ENCODE measurements at places on chromosomes 7 and 10.

DNA sequence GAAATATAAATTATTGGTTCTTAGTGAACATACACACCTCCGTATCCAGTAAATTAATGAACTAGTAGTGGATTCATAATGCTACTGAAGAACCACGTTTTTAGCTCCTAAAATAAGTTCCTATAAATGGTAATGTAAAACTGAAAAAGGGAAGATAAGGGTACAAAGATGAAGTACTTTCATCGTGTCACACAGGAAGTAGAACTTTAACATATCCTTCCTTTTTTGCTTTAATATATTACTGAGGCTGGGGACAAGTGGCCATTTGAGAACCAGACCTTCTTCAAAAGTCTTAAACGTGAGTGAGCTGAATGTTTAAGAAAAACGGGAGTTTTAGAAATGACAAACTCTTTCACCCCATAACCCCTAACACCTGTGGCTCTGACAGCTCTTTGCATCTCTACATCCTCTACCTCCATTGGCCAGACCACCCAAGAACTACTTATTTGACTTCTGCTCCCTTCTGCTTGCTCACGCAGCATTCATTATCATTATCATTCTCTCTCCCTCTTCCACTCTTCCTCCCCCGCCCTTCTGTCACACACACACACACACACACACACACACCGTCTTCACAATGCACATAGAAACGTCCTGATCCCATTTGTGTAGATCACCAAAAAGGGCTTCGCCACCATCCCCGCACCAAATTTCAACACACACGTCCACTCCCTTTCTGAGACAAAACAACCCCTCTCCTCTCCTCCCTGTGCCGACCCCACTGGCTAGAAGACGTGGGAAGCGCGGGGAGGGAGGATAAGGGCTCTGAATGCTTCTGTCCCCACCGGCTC lies 677 bp downstream of the SKAP2 start:
- DNase-seq: peak; percentile 52

- peak; percentile 38 for DNase-seq
These were observed 40.2 kb downstream of the WDR11 start for GRCh38 chr10:120891365-120891764.

- DNase-seq: peak; percentile 59
These were observed at the start of gene TMEM26 for GRCh38 chr10:61452655-61453641. TSS of gene TMEM26 (minus strand) at chr10:61453381. CDS start at chr10:61453081, 300 bp downstream.

- DNase-seq: no peak
These were observed 24.2 kb downstream of the WIPI2 start for GRCh38 chr7:5214236-5214635.

- DNase-seq: no peak
These were observed 68.0 kb upstream of the PCDH15 start for GRCh38 chr10:54869022-54869421.

- no peak for DNase-seq
These were observed 283.2 kb downstream of the SORCS3 start for GRCh38 chr10:104924101-104924795.

DNA sequence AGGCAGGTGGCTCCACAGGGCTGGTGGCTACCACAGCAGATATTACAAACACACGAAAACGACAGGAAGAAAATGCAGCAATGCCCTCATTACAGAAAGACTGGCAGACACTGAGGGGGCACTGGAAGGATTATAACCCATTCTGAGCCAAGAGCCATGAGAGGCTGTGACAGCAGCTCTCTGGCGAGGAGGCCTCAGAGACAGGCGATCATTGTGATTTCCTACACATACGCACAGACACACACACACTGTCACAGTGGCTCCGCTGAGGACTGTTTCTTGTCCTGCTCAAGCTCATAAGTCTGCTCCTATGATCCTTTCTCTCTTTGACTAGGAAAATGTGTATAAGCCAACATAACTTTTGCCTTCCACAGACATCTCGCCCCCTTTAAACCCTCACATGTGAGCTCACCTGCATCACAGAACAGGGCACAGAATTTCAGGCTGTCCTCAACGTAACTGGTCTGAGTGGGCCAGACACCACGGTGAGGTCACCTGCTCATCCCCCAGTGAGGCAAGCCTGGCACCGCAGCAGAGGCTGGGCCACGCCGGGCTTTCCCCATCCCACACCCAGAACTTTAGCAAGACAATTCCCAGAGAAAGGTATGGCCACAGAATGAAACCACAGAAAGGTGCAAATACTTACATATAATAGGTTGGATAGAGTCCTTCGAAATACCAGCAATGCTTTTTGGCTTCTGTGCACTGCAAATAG lies 51.7 kb downstream of the VOPP1 start:
- DNase-seq: no peak

DNA sequence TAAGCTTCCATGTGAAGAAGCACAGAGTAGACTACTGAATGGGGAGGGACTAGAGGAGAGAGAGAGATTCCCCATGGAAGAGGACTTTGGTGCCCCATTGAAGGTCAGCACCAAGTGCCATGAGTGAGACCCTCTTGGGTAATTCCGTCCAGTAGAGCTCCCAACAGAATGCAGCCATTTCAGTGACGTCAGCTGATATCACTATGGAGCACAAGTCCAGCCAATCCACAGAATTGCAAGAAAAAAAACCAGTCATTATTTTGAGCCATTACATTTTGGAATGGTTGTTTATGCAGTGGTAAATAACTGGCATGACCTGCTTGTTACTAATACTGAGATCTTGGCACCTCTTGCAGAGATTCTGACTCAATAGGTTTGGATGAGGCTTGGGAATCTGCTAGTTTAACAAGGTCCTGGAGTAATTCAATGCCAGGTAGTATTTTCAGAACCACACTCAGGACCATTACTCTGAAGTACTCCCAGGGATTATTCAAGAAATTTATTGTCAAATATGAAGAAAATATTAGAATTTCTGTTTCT lies 52.6 kb upstream of the SP8 start:
- DNase-seq: peak; percentile 2

DNA sequence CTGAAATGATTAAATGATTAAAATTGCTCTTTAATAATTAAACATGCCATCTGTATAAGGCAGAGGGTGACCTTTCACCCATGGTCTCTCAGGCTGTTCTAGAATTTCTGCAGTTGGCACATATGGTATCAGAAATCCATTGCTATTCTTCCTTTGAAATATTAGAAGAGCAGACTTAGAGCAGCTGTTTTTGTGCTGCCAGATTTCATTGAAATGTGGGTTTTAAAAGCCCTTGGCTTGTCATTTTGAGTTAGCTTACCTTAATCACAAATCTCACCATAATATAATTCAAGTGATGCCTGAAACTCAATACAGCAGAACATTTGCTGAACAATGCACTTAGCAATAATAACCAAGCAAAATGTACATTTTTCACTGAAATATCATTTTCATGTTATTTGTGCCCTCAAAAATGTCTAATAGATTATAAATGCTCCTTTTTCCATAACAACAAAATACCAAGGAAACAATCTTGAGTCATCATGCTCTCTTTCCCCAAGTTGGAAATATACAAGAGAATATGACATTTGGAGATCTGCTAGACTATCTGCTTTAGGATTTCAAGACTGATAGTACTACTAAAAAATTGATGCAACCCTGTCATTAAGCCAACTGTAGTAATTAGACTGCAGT lies 16.1 kb upstream of the PTTG1IP2 start:
- no peak for DNase-seq
